Aorta (tissue), 5 donors: ENCODE measurements at places on chromosomes 7 and 10.

- peak overlapping the region; percentile 48 for H3K4me3 ChIP-seq
- H3K4me1 ChIP-seq, result no peaks in the 10 kb centered on the region
- no peaks in the 10 kb centered on the region for H3K27me3 ChIP-seq
- no peaks in the 10 kb centered on the region for H3K36me3 ChIP-seq
- DNase-seq, result no peak
- no peak overlapping the region for H3K27ac ChIP-seq
Measured at GRCh38 chr7:131110297-131111080, 217.2 kb upstream of the MKLN1 start.

GRCh38 chr7:22787951-22788350, 34.7 kb downstream of the TOMM7 start:
- no peak overlapping the region for H3K27ac ChIP-seq
- no peak for DNase-seq
- H3K4me1 ChIP-seq, result no peaks in the 10 kb centered on the region
- H3K4me3 ChIP-seq, result no peak overlapping the region

- H3K36me3 ChIP-seq, result no peaks in the 10 kb centered on the region
- no peak for DNase-seq
- H3K4me3 ChIP-seq, result no peak overlapping the region
- H3K4me1 ChIP-seq, result no peaks in the 10 kb centered on the region
Measured at GRCh38 chr7:154332811-154333580, 280.8 kb downstream of the DPP6 start.

GRCh38 chr10:95328013-95328412, 37.2 kb upstream of the PDLIM1 start:
- no peak overlapping the region for H3K4me3 ChIP-seq
- peaks cover 5% of the 10 kb centered on the region for H3K36me3 ChIP-seq
- H3K27ac ChIP-seq, result no peak overlapping the region
- peaks cover 6% of the 10 kb centered on the region for H3K4me1 ChIP-seq
- no peak for DNase-seq

DNA sequence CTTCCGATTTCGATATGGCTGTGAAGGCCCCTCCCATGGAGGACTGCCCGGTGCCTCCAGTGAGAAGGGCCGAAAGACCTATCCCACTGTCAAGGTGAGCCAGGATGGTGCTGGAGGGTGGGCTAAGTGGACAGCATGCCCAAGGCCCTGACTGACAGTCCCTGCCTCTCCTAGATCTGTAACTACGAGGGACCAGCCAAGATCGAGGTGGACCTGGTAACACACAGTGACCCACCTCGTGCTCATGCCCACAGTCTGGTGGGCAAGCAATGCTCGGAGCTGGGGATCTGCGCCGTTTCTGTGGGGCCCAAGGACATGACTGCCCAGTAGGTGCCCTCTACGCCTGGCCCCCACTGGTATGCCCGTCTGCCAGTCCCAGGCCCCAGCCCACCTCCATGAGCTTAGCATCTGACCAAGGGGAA, 1.2 kb downstream of the NFKB2 start:
- no peak overlapping the region for H3K27ac ChIP-seq
- H3K36me3 ChIP-seq, result no peaks in the 10 kb centered on the region
- no peaks in the 10 kb centered on the region for H3K4me1 ChIP-seq
- no peak overlapping the region for H3K4me3 ChIP-seq
- no peaks in the 10 kb centered on the region for H3K27me3 ChIP-seq

- H3K36me3 ChIP-seq, result no peaks in the 10 kb centered on the region
- H3K27me3 ChIP-seq, result no peaks in the 10 kb centered on the region
- H3K4me1 ChIP-seq, result peaks cover 4% of the 10 kb centered on the region
- H3K27ac ChIP-seq, result no peak overlapping the region
Measured at GRCh38 chr7:39313974-39314373, 252.2 kb upstream of the YAE1 start.

GRCh38 chr10:52488606-52489485, 174.8 kb downstream of the DKK1 start:
- no peak for DNase-seq
- H3K27me3 ChIP-seq, result no peaks in the 10 kb centered on the region
- H3K27ac ChIP-seq, result no peak overlapping the region
- H3K36me3 ChIP-seq, result no peaks in the 10 kb centered on the region

GRCh38 chr7:34247468-34247867, 342.1 kb downstream of the BMPER start:
- no peaks in the 10 kb centered on the region for H3K36me3 ChIP-seq
- H3K4me3 ChIP-seq, result no peak overlapping the region
- H3K27ac ChIP-seq, result no peak overlapping the region
- no peaks in the 10 kb centered on the region for H3K27me3 ChIP-seq
- H3K4me1 ChIP-seq, result no peaks in the 10 kb centered on the region

DNA sequence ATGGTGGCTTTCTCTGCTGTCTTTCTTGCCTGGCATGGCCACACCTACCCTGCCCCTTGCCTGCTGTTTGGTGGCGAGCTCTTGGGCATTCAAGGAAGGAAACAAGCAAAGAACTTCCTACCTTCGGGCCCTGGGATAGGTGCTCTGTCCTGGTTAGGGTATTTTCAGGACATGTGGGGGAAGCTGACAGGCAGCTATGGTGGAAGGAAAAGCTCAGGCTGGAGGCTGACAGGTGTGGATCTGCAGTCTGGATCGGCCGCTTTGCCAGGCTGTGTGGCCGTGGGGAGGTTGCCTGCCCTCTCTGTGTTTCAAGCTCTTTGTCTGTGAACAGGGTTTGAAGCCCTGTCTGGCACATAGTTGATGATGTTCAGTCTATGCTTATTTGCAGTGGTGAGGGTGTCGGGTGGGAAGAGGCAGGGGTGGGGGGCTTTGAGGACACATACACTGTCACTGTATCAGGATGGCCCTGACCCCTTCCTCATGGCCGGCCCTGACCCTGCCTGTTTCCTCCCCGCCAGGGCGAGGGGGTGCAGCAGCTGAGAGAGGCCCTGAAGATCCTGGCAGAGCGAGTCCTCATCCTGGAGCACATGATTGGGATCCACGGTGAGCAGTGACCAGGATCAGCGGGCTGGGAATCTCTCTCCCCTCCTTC, 73.7 kb downstream of the MYL10 start:
- H3K27ac ChIP-seq, result no peak overlapping the region
- H3K4me1 ChIP-seq, result no peaks in the 10 kb centered on the region
- no peak for DNase-seq
- H3K4me3 ChIP-seq, result no peak overlapping the region
- no peaks in the 10 kb centered on the region for H3K36me3 ChIP-seq

- DNase-seq, result no peak
- peaks cover 3% of the 10 kb centered on the region for H3K4me1 ChIP-seq
- no peaks in the 10 kb centered on the region for H3K27me3 ChIP-seq
Measured at GRCh38 chr7:112145206-112145605, 61.0 kb downstream of the DOCK4 start.

DNA sequence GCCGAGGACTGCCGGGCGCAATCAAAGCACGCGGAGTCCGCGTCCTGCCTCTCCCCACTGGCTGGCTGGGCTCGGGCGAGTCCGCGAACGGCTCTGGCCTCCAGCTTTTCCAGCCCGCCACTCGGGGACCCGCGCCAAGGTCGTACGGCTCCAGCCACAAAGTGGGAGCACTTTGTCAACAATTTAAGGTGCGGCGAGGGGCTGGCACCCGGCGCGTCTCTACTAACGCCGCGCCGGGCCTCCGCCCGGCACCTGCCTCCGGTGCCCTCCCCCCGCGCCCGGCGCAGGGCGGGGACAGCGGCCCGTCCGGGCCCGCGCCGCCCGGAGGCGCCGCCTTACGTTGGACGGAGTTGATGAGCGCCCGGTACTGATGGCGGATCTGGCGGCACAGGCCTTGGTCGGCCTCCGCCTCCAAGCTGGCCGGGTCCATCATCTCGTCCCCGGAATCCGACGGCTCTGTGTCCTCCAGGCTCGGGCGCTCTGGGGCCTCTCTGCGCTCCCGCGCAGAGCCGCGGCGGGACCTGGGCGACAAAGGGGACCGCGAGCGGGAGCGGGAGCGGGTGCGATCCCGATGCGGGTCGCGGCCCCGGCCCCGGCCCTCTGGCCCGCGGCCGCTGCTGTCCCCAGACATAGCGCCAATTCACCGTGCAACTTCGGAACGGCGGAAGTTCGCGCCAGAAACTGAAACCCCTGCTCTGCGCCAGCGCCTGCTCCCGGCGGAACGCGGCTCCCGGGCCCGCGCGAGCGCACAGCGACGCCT, at the start of gene NSMCE4A:
TSS of gene NSMCE4A (minus strand) at position 683 of the 760 bp plus-strand sequence. CDS start at position 631, 52 bp downstream.
- H3K36me3 ChIP-seq, result peaks cover 2% of the 10 kb centered on the region
- H3K4me1 ChIP-seq, result no peaks in the 10 kb centered on the region
- H3K4me3 ChIP-seq, result peak within 1 kb of the TSS; percentile 69

- H3K36me3 ChIP-seq, result no peaks in the 10 kb centered on the region
- no peaks in the 10 kb centered on the region for H3K4me1 ChIP-seq
- H3K27ac ChIP-seq, result no peak overlapping the region
- no peak overlapping the region for H3K4me3 ChIP-seq
Measured at GRCh38 chr7:7653593-7654187, 13.1 kb downstream of the UMAD1 start.
